ENCODE measurements at places on chromosomes 5 and 9.

DNA sequence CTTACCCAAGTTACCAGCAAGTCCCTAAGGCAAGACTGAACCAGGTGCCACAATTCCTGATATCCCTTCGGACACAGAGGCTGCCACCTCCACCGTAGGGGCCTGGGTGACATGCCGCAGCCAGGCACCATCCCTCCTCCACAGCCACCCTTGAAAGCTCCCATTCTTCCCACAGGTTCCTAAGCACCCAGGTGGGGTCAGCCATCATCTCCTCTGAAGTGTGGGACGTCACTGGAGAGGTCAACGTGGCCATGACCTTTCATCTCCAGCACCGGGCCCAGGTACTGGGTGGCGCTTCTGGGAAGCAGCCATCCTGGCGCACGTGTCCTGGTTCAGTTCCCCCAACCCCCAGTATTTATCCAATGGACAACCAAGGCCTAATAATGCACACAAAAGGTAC, 8.2 kb downstream of the ADGRD2 start:
- DNase-seq: no peak

GRCh38 chr5:120630550-120630949, 166.4 kb downstream of the PRR16 start:
- no peak for DNase-seq

- DNase-seq: no peak
These were observed 91.5 kb downstream of the TLE4 start for GRCh38 chr9:79663300-79663699.

DNA sequence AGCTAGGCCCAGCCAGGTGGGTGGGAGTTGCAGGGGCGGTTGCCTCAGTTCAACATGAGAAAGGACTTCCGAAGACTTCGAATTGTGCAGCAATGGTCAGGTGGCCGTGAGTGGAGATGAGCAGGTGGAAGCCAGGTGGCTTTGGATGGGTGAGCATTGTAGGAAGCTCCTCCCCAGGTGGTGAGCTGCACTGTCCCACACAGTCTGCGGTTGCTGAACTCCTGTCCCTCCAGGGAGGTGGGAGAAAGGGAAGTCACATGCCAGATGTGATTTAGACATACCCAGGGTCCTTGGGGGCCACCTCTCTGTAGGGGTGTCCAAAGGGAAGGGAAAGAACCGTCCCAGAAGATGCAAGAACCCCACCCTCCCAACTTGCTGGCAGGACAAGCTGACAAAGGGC, 30.4 kb downstream of the COL15A1 start:
- DNase-seq: no peak

GRCh38 chr9:132903574-132904492, 25.1 kb downstream of the SPACA9 start:
- no peak for DNase-seq

GRCh38 chr5:16721151-16722096, 104.6 kb upstream of the RETREG1 start:
- no peak for DNase-seq
